Occipital lobe (tissue), 3 donors: ENCODE measurements at places on chromosomes 1 and 21.

DNA sequence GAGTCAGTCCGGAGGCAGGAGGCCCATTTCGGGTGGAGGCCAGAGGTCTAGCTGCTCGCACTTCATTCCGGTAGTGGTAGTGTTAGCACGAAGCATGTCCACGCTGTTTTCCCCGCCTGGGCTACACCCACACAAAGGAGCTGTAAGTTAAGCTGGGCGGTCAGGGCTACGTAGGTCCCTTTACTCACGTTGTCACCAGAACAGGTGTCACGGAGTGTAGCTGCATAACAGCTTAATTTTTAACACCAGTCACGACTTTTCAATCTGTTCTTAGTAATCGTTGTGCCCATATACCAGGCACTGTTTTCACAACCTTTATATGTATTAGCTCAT lies 15.6 kb downstream of the HLX start:
- DNase-seq: no peak

- no peak for DNase-seq
Measured at GRCh38 chr1:25023826-25024225, 93.8 kb upstream of the RUNX3 start.

DNA sequence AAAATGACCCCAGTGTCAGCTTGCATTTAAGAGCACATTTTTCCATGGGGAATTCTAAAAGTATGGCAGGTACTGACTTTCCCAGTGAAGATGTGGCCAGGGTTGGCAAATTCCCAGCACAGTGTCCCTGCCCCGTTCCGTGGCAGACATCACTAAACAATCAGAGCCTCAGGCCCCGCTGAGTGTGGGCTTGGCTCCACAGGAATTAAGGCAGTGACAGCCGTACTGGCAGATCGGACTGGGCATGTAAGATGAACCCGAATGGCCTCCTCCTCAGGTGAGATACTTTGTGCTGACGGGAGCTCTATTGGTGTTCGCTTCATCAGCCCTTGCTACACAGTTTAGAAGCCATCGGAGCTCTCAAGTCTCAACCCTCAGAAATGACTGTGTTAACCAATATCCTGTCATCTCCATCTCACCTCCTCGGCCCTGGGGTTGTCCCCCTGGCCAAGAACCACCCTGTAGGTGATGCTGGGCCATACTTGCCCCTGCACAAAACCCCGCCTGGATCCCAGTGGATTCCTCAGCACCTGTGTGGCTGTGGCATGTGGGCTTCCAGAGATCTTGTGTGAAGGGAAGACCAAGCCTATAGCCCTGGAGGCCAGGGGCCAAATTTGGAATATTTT lies 29.0 kb upstream of the ABCG1 start:
- no peak for DNase-seq

- DNase-seq: no peak
Measured at GRCh38 chr1:33346927-33347649, 26.2 kb upstream of the A3GALT2 start.

DNA sequence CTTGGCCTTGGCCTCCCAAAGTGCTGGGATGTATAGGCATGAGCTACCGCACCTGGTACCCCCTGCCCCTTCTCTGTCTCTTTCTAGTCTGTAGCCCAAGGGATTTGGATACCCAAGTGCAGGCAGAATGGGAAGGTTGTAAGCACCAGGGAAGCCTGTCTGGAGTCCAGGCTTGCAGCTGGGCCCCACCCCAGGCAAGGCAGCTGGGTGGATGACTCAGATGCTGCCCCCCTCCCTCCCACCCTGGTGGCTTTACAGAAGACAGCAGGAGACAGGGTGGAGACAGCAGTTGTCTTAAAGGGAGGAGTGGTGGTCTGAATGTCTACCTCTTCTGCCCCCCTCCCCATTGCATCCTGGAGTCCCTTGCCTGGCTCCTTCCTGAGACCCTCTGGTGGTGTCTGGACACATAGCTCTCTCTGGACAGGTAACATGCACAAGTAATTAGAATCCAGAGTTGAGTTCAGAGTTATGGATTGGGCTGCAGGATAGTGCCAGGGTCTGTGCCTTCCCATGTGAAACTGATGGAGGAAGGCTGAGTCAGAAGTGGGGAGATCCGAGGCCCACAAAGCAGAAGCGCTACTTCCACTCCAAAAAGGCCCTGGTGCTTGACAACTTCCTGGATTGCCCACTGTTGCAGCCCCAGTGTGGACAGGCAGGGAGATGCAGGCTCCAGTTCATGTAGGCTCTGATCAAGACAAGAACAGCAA lies 5.1 kb downstream of the LMNA start:
- no peak for DNase-seq

DNA sequence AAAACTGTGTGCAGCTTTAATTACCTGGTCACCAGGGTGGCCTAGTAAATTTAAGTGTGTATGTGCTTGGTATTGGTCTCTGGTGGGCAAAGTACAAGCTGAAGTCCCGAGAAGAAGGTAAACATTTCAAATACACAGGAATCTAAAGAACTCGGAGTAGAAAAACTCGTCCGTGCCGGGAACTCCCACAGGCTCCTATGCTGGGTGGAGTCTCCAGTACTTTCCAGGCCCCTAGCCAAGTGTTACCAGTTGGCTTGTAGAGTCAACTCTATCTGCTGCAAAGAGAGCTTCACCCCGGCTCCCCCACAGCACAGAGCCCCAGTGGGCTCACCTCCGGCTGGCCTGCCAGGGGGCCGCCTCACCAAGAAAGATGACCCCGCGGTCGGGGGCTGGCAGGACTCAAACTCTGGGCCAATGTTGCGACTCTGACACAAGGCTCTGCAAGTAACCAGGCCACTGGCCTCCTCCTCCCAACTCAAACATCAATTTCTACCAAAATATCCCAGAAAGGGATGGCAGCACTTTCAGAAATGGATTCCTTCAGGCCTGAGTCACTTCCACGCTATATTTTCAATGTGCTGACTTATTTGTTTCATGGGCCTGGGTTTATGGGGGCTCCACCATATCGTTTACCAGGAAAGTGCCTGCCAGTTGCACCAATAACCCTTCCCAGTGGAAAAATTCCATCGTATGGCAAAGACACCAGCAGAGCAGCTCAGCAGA lies 73.9 kb downstream of the SLC66A1 start:
- DNase-seq: no peak
